ENCODE measurements at places on chromosomes 12 and 14.

DNA sequence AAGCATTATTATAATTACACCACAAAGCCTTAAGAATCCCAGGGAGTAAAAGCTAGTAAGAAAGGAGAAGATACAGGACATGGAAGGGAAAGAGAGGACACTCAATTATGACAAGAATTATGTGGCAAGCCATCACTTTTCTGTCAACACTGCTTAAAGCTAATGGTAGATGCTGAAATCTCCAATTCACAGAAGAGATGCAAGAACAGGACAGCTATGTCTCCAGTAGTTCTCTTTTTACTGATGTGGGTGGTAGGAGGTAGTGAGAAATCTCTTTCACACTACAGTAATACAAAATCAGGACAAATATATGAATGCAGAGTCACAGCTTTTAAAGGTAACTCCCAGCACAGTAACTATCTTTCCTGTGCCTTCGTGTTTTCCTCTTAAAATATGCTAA lies 29.2 kb downstream of the CHD8 start:
- DNase-seq: no peak
- H3K4me3 ChIP-seq: no peak overlapping the region
- H3K27me3 ChIP-seq: no peaks in the 10 kb centered on the region
- peaks cover 62% of the 10 kb centered on the region for H3K36me3 ChIP-seq

- H3K27ac ChIP-seq: no peak overlapping the region
- peaks cover 5% of the 10 kb centered on the region for H3K4me1 ChIP-seq
- H3K36me3 ChIP-seq: peaks cover 4% of the 10 kb centered on the region
- DNase-seq: no peak
- no peak overlapping the region for H3K4me3 ChIP-seq
Observed at GRCh38 chr14:58088961-58089360, 63.1 kb downstream of the ARMH4 start.

DNA sequence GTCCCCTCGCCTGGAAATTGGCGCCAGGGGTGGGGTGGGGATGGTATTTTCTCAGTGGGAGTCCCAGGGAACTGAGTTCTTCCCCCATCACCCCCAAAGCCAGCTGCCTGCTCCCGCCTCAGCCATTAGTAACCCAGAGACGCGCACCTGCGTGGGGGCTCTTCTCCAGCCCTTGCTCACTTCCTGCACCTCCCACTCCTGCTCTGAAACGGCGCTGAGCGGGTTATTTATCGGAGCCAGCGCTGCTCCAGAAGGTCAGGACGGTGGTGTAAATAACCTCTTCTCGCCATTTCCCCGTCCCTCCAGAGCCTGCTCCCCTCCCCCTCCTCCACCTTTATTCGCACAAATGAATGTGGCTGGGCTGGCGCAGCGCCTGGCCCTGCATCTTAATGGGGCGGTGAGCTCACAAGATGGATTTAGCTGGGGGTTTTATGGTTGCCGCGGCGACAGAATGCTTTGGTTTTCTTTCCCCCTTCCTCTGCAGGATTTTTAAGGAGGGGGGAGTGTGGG lies 12.2 kb downstream of the GPR84 start:
- peaks cover 51% of the 10 kb centered on the region for H3K4me1 ChIP-seq
- H3K4me3 ChIP-seq: peak overlapping the region; percentile 63
- H3K27ac ChIP-seq: peak overlapping the region; percentile 99
- H3K36me3 ChIP-seq: peaks cover 11% of the 10 kb centered on the region
- H3K27me3 ChIP-seq: no peaks in the 10 kb centered on the region

DNA sequence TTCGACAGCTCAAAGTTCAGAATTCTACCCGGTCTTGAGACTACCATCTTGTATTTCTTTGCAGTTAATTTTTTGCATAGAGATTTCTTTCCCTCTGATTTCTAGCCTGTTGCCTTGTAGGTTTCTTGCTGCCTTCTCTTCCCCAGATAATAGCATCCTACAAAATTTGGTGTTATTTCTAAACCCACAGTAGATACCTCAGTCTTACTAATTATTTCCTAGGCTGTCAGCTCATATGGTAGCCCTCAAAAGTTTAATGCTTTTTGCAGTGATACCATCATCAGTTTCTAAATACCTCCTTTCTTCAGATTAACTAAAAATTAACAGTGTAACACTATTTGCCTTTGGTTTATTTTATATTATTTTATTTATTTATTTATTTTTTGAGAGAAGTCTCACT lies 61.9 kb upstream of the TMPO start:
- H3K36me3 ChIP-seq: peaks cover 8% of the 10 kb centered on the region
- no peaks in the 10 kb centered on the region for H3K27me3 ChIP-seq
- DNase-seq: no peak
- peaks cover 14% of the 10 kb centered on the region for H3K4me1 ChIP-seq
- no peak overlapping the region for H3K27ac ChIP-seq
- no peak overlapping the region for H3K4me3 ChIP-seq

DNA sequence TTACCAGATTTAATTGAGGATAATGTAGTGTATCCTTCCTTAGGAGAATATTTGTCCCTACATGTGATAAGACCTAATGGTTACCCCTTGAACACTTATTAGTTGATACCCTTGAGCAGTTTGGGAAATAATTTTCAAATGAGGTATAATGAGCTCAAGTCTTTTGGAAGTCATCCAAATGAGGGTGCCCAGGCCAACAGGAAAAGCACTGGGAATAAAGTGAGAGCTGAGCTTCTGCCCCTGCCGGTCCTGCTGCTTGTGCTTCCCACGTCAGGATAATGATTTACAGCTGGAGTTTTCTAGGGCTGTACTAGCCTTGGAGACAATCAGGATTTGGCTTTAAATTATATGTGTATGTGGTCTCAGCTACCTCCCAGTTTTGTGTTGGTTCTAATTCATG lies 178.8 kb upstream of the FRMD6 start:
- H3K4me3 ChIP-seq: no peak overlapping the region
- peaks cover 2% of the 10 kb centered on the region for H3K36me3 ChIP-seq
- no peaks in the 10 kb centered on the region for H3K27me3 ChIP-seq
- DNase-seq: no peak
- H3K4me1 ChIP-seq: peaks cover 29% of the 10 kb centered on the region

GRCh38 chr12:95796225-95796981 lies 5.8 kb upstream of the NTN4 start:
- no peak for DNase-seq
- no peak overlapping the region for H3K4me3 ChIP-seq
- no peak overlapping the region for H3K27ac ChIP-seq
- no peaks in the 10 kb centered on the region for H3K36me3 ChIP-seq

GRCh38 chr12:68806488-68807237 lies 1.3 kb upstream of the MDM2 start:
- H3K36me3 ChIP-seq: peaks cover 4% of the 10 kb centered on the region
- no peak for DNase-seq
- peak overlapping the region; percentile 89 for H3K4me3 ChIP-seq
- H3K27ac ChIP-seq: no peak overlapping the region
- H3K27me3 ChIP-seq: no peaks in the 10 kb centered on the region

DNA sequence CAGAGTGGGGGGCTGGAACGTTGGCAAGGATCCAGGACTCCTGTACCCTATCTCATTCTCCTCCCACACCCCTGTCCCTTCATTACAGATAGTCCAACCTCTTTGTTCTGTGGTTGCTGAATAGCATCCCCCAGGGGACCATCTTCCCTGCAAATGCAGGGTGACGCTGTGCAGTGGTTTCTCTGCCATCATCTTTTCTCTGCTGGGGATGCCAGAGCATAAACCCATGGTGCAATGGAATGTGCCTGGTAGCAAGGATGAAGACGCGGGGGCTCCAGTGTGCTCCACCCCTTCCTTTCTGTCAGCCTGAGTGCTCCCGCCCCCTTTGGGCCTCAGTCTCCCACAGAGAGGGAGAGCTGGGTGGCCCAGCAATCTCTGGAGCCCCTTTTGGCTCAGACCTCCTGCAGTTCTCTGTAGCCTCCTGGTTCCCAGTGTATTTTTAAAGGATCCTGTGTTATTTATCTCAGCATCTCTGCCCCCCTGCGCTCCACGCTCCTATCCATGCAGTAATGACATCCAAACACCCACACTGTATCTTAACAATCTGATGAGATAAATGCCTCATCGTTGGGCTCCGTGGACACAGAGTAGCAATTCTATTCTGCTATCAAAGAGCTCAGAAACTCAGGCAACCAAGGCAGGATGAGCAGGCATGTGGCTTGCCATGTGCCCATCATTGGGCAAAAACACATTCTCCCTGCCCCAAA lies 212.8 kb downstream of the CACNA1C start:
- no peak for DNase-seq
- H3K36me3 ChIP-seq: no peaks in the 10 kb centered on the region
- no peak overlapping the region for H3K27ac ChIP-seq

DNA sequence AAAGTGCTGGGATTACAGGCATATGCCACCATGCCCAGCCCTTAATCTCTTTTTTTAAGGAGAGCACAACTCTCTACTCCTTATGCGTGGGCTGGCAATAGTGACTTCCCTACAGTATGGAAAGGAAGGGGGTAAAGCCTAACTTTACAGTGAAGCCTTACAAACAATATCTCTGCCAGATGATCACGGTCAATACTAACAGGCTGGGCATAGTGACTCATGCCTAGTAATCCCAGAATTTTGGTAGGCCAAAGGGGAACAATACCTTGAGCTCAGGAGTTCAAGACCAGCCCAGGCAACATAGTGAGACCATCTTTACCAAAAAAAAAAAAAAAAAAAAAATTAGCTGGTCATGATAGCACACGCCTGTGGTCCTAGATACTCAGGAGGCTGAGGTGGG lies 5.6 kb downstream of the PYM1 start:
- peaks cover 3% of the 10 kb centered on the region for H3K36me3 ChIP-seq
- DNase-seq: no peak
- peaks cover 16% of the 10 kb centered on the region for H3K4me1 ChIP-seq
- H3K27ac ChIP-seq: no peak overlapping the region
- H3K4me3 ChIP-seq: no peak overlapping the region
- H3K27me3 ChIP-seq: no peaks in the 10 kb centered on the region

DNA sequence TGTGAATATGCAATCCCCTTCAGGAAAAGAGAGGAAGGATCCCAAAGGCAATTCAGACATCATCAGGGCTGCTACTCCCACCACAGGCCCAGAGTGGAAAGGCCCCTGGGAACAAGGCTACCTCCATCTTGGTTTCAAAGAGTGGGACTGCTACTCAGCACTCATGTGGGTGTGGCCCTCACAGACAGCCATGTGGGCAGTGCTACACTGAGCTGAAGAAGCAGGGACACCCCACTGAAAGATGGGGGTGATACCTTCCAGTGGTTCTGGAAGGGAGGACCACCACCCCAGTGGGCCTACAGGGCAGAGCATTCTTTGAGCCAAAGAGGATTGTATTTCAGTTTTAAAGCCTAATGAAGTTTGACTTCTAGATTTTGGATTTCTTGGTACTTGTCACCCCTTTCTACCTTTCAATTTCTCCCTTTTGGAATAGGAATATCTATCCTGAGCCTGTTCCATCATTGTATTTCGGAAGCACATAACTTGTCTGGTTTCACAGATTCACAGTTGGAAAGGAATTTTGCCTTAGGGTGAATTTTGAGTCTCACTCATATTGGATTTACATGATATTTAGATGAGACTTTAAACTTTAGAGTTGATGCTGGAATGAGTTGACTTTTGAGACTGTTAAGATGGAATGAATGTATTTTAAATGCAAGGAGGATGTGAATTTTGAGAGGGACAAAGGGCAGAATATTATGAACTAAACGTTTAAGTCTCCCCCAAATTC lies 16.5 kb upstream of the LTA4H start:
- peaks cover 12% of the 10 kb centered on the region for H3K4me1 ChIP-seq
- H3K4me3 ChIP-seq: no peak overlapping the region
- H3K27ac ChIP-seq: no peak overlapping the region
- peaks cover 1% of the 10 kb centered on the region for H3K27me3 ChIP-seq
- no peaks in the 10 kb centered on the region for H3K36me3 ChIP-seq

DNA sequence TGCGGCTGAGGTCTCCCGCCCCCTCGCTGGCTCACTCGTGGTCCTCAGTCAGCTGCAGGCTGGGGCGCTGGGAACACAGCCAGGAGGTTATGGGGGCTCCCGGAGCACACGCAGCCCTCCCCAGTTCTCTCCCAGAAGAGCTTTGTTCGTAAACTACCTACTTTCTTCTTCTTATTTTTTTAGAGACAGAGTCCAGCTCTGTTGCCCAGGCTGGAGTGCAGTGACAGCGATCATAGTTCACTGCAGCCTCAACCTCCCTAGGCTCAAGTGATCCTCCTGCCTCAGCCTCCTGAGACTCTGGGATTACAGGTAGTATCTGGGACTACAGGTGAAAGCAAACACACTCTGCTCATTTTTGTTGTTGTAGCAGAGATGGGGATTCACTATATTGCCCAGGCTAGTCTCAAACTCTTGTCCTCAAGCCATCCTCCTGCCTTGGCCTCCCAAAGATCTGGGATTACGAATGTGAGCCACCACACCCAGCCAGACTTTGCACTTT lies 15.5 kb upstream of the PLA2G1B start:
- no peaks in the 10 kb centered on the region for H3K27me3 ChIP-seq
- no peak for DNase-seq
- H3K36me3 ChIP-seq: peaks cover 12% of the 10 kb centered on the region
- no peak overlapping the region for H3K4me3 ChIP-seq
- H3K27ac ChIP-seq: no peak overlapping the region
- H3K4me1 ChIP-seq: no peaks in the 10 kb centered on the region

- H3K27me3 ChIP-seq: no peaks in the 10 kb centered on the region
- DNase-seq: no peak
- peaks cover 2% of the 10 kb centered on the region for H3K4me1 ChIP-seq
- no peak overlapping the region for H3K4me3 ChIP-seq
- peaks cover 2% of the 10 kb centered on the region for H3K36me3 ChIP-seq
- H3K27ac ChIP-seq: no peak overlapping the region
Observed at GRCh38 chr14:24311837-24312615, 724 bp downstream of the LTB4R start.

- H3K4me3 ChIP-seq: no peak overlapping the region
- H3K27me3 ChIP-seq: no peaks in the 10 kb centered on the region
- no peak for DNase-seq
- peaks cover 30% of the 10 kb centered on the region for H3K4me1 ChIP-seq
- no peaks in the 10 kb centered on the region for H3K36me3 ChIP-seq
- peak overlapping the region; percentile 37 for H3K27ac ChIP-seq
Observed at GRCh38 chr14:64632056-64632455, 72.2 kb upstream of the PLEKHG3 start.

- H3K36me3 ChIP-seq: peaks cover 14% of the 10 kb centered on the region
- H3K27me3 ChIP-seq: no peaks in the 10 kb centered on the region
- no peak for DNase-seq
- peak overlapping the region; percentile 81 for H3K27ac ChIP-seq
- H3K4me1 ChIP-seq: peaks cover 52% of the 10 kb centered on the region
- H3K4me3 ChIP-seq: no peak overlapping the region
Observed at GRCh38 chr14:75714991-75715390, 53.9 kb downstream of the TTLL5 start.

- no peaks in the 10 kb centered on the region for H3K27me3 ChIP-seq
- H3K27ac ChIP-seq: peak overlapping the region; percentile 87
- DNase-seq: no peak
- H3K4me1 ChIP-seq: peaks cover 53% of the 10 kb centered on the region
- no peak overlapping the region for H3K4me3 ChIP-seq
Observed at GRCh38 chr14:67978749-67979148, 159.2 kb downstream of the RAD51B start.

Data from mesothelial cell of epicardium (in vitro differentiated cells).